ENCODE measurements at places on chromosomes 2 and 18. TPM values are rescaled to one million over a fixed set of nuclear protein-coding genes. Genes with fewer than 3 reads are reported as not detected.

Gene PLEKHH2
- total RNA-seq, result 57.9 TPM

Gene DUSP2
- total RNA-seq, result 2.5 TPM

Gene CROCC2
- not detected for total RNA-seq

GRCh38 chr2:10232096-10232815 is 70.4 kb upstream of the HPCAL1 start:
- no peaks in the 10 kb centered on the region for H3K27me3 ChIP-seq
- no peaks in the 10 kb centered on the region for H3K36me3 ChIP-seq
- H3K27ac ChIP-seq, result no peak overlapping the region
- DNase-seq, result peak; percentile 55
- H3K4me3 ChIP-seq, result no peak overlapping the region

- no peak overlapping the region for H3K4me3 ChIP-seq
- no peaks in the 10 kb centered on the region for H3K36me3 ChIP-seq
- no peak for DNase-seq
- no peaks in the 10 kb centered on the region for H3K27me3 ChIP-seq
These were observed 86.6 kb upstream of the BCL2L11 start for GRCh38 chr2:111034146-111034545.

DNA sequence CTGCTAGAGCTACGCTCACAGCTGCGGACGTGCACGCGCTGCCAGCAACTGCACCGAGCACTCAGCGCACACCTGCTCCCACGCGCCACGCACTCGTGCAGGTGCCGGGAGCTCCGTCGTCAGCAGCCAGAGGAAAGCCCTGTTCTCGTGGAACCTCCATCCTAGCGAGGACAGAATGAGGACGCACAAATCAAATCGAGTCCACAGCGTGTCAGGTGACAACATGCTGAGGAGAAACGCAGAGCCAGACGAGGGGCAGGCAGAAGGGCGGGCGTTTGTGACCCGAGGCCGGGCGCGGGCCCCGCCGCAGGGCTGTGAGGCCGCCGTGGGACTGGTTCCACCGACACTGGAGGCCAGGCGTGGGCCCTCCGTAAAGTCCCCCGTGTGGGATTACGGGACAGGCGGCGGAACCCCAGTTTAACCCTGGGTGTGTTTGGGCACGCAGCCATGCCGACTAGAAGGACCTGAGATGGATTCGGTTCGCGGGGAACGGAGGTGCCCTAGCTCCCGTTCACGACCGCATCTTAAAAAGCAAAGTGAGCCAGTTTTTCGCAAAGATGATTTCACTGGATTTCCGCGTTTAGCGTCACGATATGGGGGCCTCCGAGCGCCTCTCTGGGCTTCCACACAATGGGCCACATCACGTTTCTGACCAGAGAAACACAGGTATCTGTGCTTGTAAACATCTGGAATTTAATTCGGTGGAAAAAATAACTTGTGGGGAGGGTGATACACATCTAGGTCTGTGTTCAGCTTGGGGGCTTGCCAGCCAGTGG is 26.9 kb upstream of the ALKAL2 start:
- no peaks in the 10 kb centered on the region for H3K4me1 ChIP-seq
- no peak overlapping the region for H3K4me3 ChIP-seq
- no peaks in the 10 kb centered on the region for H3K27me3 ChIP-seq

Gene DSG2
- 2.8 TPM for total RNA-seq

Data from sigmoid colon (tissue), 7 donors.